ENCODE measurements at places on chromosomes 7 and 10.

DNA sequence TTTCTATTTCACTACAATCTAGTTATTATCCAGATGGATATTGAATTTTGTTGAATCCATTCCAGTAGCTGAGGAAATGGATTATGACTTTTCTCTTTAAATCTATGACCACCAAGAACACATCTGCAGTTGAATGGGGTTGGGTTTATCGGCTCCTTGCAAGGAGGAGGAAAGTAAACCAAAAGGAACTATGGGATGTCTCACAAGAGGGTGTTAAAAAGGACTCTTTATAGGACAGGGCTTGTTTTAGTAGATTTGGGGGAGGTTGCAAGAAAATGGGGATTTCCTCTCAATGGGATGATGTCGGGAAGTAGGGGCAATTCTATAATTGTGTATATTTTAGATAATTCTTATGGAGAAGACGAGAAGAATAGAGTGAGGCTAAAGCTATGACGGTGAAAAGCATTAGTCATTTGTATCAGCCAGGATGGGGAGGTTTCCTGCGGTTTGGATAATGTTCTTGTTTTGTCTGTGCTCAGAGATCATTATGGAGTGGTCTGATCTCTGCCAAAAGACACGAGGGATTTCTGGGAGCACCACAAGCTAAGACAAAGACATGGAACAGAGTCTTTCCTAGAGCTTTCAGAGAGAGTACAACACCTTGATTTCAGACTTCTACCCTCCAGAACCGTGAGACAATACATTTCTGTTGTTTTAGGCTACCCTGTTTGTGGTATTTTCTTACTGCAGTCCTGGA is 5.3 kb upstream of the LRRC61 start:
- no peak for DNase-seq

DNA sequence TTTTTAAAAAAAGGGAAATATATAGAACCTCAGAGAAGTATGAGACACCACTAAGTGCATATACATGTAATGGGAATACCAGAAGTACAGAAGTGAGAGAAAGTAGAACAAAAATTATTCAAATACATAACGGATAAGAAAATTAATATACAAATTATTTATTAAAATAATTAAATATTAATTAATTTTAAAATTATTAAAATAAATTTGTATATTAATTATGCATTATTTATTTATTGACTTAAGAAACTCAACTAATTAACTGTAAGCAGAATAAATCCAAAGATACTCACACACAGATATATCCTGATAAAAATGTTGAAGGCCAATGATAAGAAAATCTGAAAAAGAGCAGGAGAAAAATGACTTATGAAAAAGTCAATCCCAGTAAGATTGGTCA is 1333.5 kb upstream of the CELF2 start:
- DNase-seq: no peak

DNA sequence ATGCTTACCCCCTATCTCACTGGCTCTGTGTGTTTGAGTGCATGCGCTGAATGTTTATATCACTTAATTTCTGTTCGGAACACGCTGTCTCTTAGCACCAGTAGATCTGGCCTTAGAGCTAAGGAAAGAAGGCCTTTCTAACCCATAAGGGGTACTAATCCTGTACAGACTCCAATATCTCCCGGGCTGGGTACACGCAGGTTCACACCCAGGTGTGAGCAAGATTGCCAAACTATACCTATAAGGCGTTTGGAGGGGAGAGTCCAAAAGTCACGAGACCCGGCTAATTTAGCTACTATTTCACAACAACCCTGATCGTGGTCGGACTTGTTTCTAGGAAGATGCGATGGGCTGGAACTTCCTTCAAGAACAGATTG is 727 bp upstream of the PDSS1 start:
- DNase-seq: no peak

- no peak for DNase-seq
Measured at GRCh38 chr7:159142730-159143129, 1.9 kb downstream of the VIPR2 start.

DNA sequence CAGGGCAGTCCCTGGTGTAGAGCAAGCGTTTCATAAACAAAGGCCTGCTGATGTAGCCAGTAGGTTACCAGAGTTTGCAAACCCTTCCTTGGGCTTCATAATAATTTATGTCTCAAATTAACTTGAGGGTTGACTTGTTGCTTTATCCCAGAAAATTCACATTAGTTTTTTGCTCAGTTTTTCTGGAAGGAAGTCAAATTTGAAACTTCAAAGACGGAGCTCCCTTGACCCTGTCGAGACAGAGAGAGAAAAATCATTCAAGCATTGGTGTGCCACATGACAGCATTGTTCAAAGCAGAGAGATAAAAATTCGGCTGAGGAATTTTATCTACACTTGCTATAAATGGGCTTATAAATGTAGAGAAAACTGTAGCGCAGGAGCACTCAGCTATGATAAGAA is 627.7 kb downstream of the TNS3 start:
- DNase-seq: no peak

GRCh38 chr7:7895754-7896153 is 72.8 kb upstream of the GLCCI1 start:
- no peak for DNase-seq

GRCh38 chr10:480928-481552 is 208.4 kb downstream of the DIP2C start:
- no peak for DNase-seq

- DNase-seq: no peak
Measured at GRCh38 chr10:5816170-5816569, 2.9 kb upstream of the GDI2 start.

GRCh38 chr7:1843271-1843861 is 173.3 kb downstream of the ELFN1 start:
- no peak for DNase-seq

Data from prostate gland (tissue), 2 donors.